Globus pallidus (tissue), 1 donor: ENCODE measurements at places on chromosomes 2 and 18.

- no peak for DNase-seq
Measured at GRCh38 chr2:32671885-32672533, 44.2 kb downstream of the TTC27 start.

DNA sequence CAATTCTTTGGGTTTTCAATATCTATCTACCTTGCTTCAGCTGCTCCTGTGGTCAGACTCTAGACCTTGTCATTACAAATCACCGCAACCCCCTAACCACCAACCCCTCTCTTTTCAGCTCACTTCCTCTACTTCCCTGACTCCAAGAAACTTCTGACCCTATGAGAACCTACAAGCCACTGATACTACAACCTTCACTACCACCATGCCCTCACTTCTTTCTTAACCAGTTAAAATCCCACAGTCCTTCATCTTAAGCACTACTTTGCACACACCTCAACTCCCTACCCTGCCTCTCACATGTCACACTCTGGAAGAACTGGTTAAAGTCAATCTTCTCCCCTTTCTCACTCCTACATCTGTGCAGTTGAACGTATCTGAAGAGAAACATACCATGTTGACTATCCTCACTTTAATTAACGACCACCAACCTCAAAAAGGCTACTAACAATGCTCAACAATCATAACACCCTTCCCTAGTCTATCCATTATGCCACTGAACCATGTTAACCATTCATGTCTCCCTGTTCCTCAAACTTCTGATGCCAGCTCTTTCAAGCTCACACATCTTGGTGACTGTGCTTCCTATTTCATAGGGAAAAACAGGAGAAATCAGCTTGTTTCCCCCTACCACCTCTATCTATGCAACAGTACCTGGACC is 12.6 kb downstream of the EIF2AK3 start:
- DNase-seq: no peak

GRCh38 chr2:10971161-10971887 is 59.6 kb downstream of the KCNF1 start:
- DNase-seq: no peak

DNA sequence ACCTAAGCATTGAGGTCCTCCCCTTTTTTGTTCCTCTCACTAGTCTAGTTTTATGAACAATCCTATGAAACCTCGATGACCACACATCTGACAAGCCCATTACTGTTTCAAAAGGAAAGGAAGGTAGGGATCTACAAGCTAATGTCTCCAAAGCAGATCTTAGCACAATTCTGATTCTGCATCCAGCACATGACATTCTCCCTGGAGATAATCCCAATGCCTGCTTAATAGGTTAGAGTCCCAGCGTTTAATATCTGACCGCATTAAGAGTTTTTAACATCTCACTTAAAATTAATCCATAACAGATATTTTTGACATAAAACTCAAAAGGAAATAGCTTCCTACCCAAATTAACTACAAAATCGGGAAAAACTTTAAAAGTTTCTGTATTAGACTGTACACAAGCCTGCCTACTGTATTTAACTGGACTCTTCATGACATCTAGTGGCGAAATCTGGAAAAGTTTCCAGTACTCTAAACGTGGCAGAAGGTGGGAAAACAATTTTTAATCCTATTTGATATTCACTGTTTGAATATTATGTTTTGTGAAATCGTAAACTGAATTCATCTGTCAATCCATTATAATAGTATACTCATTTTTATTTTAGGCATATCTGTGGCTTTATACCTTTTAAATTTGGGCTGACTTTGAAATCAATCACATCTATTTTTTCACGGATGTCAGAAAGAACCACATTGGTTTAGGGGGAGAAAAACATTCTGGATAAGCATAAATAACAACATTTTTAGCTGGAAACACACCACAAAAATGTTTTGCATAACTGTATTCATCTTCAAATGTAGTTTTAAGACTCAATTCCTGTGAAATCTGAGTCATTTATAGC is 62.4 kb downstream of the TXNL1 start:
- peak; percentile 65 for DNase-seq

DNA sequence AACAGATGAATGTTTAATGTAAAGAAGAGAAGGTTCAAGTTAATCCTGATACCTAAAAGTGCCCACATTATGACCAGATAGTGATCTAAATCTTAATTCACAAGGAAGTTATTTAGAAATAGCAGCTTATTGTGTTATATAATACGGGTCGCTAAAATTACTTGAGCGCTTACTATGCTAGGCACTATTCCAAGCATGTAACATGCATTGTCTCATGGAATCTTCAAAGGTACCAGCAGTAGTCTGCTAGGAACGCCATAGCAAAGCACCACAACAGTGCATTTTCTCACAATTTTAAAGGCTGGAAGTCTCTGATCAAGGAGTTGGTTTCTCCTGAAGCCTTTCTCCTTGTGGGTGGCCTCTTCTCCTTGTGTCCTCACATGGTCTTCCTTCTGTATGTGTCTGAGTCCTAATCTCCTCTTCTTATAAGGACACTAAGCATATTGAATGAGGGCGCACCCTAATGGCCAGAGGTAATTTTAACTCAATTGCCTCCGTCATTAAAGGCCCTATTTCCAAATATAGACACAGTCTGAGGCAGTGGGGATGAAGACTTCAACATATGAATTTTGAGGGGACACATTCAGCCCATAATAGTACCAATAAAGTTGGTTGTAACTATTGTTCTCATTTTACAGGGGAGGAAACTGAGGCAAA is 118.4 kb downstream of the LRRC30 start:
- DNase-seq: no peak

- DNase-seq: no peak
Measured at GRCh38 chr18:43751203-43751602, 473.9 kb upstream of the SYT4 start.

GRCh38 chr2:163719331-163719730 is 16.5 kb downstream of the FIGN start:
- peak; percentile 66 for DNase-seq

GRCh38 chr2:151657667-151658076 is 76.6 kb downstream of the NEB start:
- DNase-seq: no peak

DNA sequence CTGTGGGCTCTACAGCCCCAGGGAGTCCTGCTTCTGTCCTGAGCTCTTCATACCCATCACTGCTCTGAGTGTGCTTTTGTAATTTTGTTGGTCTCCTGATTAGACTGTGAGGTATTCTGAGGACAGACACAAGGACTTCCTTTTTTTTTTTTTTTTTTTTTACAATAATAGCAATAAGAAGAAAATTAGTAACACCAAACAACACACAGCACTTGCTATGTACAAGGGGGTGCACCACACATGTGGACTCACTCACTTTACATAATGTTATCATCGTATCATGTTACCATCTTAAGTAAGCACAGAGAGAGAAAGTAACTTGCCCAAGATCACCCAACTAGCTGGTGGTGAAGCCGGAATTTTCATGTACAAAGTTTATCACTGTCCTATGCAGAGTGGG is 34.6 kb downstream of the MBP start:
- no peak for DNase-seq

- no peak for DNase-seq
Measured at GRCh38 chr2:97936199-97936598, 59.5 kb downstream of the TMEM131 start.

DNA sequence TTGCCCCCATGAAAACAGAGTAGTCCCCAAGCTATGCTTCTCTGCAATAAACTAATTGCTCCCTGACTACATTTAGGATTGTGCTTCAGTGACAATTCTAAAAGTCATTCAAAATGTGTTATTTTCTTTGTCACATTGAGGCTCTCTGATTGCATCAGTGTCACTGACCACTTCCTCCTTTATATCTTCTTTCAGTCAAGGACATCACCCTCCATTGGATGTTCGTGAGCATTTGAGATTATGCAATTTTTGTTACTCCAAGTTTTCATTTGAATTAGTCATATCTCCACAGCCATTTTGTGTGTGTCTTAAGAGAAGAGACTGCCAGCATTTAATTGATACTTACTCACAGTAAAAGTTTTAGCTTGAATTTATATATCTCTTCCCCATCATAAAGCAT is 780.8 kb upstream of the GCFC2 start:
- no peak for DNase-seq

DNA sequence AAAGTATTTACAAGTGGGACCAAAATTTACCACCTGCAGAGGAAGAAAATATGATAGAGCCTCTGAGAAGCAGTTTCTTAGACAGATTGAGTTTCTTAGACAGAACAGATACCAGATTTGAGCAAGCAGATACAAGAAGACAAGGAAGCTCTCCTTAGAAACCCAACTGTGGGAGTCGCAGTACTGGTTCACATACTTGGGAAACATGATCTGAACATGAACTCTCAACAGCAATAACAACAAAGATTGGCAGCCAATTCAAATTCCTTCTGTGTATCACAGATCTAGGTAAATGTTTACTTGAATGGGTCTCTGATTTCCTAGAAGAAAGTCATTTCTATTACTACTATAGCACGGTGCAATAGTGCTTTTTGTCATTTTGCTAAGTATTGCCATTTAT is 82.1 kb downstream of the OLA1 start:
- no peak for DNase-seq

DNA sequence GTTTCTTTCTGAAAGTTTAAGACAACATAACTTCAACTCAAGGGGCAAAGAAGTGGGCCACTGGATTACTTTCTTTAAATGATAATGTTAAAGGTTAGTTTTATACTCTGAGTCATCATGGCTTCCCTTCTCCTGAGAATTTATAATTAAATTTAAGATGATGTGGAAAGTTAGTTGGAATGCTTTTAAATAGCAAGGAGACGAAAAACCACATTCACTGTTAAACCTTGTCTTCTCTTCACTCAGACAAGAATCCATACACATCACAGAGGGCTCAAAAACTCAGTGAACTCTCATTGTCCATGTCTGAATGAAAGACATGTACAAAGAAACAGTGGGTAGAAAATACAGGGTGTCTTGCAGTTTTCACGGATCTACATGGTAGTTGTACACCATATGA is 65.6 kb downstream of the COL5A2 start:
- no peak for DNase-seq

DNA sequence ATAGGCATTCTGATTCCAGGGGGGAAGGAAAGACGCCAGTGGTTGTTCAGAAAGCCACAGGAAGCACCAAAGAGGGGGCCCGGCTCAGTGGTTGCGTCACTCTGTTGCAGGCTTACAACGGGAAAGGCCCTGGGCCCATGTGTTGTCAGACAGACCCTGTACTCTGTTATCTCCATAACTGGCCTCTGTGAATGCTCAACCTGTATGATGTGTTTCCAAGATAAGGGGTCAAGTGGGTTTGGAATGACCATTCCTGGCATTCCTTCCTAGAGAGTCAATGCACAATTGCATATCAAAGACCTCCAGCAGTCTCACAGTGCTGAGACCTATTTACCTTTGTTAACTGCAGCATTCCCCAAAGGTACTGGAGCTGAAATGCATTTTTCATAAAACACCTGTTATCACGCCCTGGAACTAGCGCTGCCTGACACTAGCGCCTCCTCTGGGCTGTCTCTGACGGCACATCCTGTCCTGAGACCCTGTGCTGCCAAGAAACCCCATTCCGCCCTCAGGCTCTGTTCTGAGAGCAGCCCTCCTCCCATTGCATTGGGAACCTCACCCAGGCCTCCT is 13.2 kb upstream of the LRRFIP1 start:
- DNase-seq: no peak

GRCh38 chr2:88067189-88067588 is 436 bp upstream of the SMYD1 start:
- no peak for DNase-seq

GRCh38 chr2:100852999-100853908 is 33.3 kb downstream of the NPAS2 start:
- DNase-seq: no peak

DNA sequence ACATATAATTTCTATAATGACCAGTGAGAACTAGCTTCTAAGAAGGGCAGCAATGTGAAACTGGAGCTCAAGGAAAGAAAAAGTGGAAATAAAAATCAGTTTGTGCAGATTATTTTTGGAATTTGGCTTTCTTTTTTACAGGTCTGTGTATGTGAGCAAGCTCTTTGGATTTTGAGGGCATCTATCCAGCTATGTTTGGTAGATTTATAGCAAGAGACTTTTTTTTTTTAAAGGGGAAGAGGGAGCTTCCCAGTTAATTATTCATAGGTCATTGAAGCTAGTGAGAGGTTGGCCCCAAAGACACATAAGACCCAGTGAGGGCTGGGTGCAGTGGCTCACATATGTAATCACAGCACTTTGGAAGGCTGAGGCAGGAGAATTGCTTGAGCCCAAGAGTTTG is 24.0 kb upstream of the COLEC12 start:
- no peak for DNase-seq

- DNase-seq: no peak
Measured at GRCh38 chr2:228700638-228701037, 519.2 kb upstream of the SPHKAP start.

DNA sequence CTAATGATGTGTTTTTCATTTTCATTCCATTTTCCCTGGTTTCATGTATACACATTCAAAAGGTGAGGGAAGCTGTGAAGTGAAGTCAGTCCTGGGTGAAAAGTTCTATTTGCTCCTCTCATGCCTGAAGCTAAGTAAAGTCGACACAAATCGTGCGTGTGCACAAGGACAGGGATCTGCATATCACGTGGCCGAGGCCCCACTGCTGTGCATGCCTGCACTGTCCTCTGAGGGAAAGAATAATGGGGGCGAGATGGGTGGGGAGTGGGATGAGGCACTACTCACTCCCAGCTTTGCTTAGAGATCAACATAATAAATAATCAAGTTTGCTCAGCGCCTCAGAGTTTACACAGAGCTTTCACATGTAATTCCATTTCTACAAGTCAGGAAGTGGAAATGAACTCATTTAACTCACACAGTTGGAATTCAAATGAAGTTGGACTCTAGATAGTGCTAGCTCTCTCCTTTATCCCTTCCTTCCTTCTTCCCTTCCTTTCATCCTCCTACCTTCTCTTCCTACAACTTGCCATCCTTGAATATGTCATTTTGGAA is 5.1 kb upstream of the PTPRM start:
- no peak for DNase-seq

DNA sequence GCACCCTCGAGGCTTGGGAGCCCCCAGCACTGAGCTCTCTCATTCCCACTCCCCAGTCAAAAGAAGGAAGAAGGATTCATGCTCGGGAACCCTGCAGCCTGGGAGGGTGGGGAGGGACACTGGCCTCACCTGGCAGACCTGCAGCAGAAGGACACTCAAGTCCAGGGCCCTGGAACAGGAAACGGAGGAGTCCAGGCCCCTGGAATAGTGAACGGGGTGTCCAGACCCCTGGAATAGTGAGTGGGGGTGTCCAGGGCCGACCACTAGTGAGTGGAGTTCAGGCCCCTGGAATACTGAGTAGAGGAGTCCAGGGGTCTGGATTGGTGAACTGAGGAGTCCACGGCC is 292.5 kb downstream of the NDUFA10 start:
- no peak for DNase-seq

DNA sequence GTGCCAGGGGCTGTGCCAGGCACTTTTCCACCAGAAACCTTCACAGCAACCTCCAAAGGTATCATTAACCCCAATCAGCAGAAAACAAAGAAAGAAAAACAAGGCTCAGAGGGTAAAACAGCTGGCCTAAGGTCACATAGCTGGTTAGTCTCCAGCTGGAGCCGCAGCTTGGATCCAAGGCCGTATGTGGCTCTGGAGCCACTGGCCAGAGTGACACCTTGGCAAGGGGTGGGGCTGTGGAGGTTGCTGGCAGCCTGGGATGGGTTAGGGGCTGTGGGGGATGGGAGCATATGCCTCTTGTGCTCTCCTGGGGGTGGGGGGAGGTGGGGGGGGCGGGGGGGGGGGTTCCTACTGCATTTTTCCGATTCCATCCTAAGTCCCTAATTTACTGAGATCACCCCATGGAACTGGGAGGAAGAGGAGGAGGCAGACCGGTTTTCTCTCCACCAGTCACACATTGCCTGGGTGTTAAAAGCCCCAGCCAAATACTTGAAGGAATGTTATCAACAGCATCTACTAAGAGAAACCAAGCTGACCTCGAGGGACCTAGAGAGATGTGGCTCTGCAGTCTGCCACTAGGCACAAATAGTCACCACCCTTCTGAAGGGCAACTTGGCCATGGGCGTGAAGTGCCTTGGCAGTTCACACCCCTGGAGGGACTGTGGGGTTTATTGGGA is 8.0 kb downstream of the HAAO start:
- no peak for DNase-seq
